ENCODE measurements at places on chromosomes 6 and 20.

- DNase-seq: peak; percentile 54
These were observed 161.1 kb downstream of the DLL1 start for GRCh38 chr6:170129691-170130171.

DNA sequence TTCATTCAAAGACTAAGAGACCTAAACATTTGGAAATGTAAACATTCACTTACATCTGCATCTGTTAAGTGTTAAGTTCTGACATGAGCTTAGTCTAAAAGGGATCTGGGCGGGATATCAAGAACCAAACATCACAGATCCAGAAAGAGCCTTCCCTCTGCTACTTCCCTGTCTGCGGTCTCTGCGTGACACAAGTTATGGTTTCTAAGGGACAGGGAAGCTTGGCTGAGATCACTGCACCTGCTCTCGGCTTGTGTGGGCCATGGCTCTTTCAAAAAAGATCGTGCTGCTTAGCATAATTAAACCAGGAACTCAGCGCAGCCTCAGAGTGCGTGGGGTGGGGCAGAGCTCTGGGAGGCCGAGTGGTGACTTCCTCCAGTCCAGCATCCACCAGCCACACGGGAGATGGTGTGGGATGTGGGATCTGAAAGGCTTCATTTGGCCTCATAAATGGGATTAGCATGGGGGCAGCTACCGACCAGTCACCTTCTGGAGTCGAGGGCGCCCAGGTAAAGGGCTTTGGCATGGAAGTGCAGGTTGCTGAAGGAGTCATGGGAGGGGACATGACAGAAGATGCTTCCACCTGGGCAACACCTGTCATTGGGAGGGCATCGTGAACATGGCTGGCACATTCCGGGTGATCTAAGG is 16.7 kb upstream of the RAMACL start:
- DNase-seq: no peak

GRCh38 chr6:3566812-3567211 is 110.0 kb upstream of the SLC22A23 start:
- DNase-seq: no peak

GRCh38 chr20:19735446-19735845 is 22.6 kb upstream of the RIN2 start:
- DNase-seq: no peak

DNA sequence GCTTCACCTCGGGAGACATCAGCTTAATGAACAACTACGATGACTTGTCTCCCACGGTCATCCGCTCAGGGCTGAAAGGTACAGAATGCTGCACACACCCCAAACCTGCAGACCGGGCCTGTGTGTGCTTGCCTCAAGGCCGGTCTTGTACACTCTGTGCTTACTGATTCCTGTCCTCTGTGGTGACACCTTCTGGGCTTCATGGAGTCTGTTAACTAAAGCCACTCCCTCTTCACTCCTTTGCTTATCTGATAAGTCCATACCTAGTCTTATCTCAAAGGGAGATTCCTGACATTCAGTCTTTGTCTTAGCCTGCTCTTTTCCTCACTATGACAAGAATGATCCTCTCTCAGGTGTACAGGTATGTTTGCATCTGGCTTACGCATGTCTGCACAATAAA is 107.7 kb upstream of the TMEM181 start:
- no peak for DNase-seq

- DNase-seq: no peak
These were observed 102.1 kb upstream of the CEP162 start for GRCh38 chr6:84329516-84329915.

GRCh38 chr20:11067359-11067758 is 393.6 kb upstream of the JAG1 start:
- no peak for DNase-seq

- no peak for DNase-seq
These were observed 901 bp downstream of the KCNK15 start for GRCh38 chr20:44746367-44747165.

- no peak for DNase-seq
These were observed 10.3 kb upstream of the TAAR9 start for GRCh38 chr6:132527791-132528190.

GRCh38 chr6:139173172-139173571 is 38.3 kb downstream of the HECA start:
- DNase-seq: no peak

GRCh38 chr6:132058975-132059374 is 107.8 kb upstream of the CCN2 start:
- no peak for DNase-seq

DNA sequence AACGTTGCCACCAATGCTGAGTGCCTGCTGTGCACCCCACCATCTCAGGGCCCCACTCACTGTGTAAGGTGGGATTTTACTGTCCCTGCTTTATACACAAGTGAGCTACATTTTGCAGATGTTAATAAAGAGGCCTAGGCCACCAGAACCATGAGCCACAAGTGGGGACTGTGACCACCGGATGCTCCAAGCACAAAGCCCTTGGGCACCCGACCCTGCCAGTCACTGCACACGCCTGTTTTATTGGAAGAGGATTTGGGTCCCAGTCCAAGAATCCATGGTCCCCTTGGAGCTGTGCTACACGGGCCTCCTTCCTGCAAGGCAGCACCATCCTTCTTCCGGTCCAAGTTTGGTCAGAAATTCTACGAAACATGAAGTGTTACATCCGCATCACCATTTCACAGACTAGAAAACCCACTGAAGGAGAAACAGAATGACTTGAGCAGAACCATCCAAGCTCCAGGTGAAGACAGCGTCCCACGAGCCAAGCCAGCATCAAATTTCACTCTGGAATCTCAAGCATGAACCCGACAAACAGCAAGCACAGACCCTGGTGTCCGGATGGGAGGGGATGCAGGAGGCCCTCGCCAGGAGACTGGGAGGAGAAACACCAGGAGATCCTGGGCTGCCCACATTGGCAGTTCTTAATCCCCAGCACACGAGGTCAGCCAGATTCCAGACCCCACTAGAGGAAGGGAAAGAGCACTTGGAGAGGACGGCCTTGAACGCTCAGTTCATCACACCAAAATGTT is 226.9 kb downstream of the DLL1 start:
- DNase-seq: no peak

DNA sequence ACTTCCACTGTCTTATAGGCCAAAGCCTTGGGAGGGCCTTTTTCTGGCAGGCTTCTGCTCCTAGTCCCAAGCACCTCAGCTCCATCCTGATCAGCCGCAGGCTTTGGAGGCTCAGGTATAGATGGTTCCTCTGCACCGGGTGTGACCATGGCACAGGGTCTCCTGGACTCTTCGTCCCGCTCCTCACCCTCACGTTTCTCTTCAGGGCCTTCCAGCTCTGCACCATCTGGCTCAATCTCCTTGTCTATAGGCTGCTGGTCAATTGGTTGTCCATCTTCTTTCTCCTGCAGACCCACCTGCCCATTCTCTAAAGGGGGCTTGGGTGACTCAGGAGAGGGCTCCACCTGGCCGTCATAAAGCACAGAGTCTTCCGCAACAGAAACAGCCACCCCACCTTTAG is 37.0 kb downstream of the BFSP1 start:
- no peak for DNase-seq

- no peak for DNase-seq
These were observed 2.3 kb downstream of the SIRPA start for GRCh38 chr20:1897541-1897940.

- no peak for DNase-seq
These were observed 83.5 kb upstream of the CCN6 start for GRCh38 chr6:111970426-111970825.

DNA sequence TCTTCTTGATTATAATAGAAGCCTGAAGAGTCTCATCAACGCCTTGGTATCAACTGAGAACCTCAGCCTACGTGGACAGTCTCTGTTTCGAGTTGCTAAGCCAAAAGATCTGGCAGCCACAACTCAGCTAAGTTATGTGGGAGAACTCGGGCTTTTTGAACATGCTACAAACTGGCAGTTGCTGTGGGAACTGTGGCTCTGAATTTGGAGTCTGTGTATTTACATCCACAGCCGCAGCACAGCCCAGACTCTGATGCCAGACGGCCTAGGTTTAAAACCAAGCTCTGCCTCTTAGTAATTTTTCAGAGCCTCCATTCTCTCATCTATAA is 35.8 kb downstream of the RIPOR2 start:
- DNase-seq: no peak

DNA sequence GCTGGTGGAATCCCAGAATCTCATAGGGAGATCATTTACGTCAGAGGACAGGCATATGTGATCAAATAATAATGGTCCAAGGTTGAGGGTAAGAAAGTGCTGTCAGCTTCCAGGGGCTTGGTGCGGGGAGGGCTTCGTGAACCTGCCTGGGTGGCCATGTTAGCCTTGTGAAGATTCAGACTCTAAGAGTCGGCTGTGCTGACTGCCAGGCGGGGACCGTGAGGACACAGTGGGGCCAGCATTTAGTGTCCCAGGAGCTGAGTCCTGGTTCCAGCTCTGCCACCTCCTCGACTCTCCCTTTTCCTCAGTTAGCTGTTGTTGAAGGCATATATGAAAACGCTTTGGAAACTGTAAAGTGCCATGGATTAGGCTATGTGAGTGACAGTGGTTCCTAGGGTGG is 33.5 kb downstream of the VSTM2L start:
- no peak for DNase-seq

GRCh38 chr6:159358562-159358961 is 189.4 kb downstream of the FNDC1 start:
- no peak for DNase-seq

- no peak for DNase-seq
These were observed 81.9 kb downstream of the SIM1 start for GRCh38 chr6:100382767-100383195.

DNA sequence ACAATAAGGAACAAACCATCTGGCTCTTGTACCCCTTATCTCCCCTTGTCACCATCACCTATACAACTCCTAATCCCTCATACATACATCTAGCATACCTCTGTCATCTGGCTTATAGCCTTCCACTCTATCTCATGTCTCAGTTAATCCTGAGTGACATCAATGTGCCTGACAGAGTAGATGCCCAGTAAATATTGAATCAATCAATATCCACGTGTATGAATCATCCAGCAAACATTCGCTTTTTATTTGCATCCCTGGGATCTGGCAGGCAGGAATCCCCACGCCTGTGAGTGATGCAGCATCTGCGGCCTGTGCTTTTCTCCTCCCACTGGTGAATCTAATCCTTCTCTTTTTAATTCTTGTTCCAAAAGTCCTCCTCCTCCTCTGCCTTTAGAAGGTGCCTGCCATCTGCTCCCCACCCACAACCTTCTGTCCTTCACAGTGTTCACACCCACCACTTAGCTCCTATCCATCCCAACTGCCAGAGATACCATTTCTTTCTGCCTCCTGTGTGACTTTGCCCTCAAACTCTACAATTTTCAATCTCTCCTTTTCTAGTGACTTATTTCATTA is 37.6 kb downstream of the ZNF391 start:
- DNase-seq: no peak

- DNase-seq: no peak
These were observed 87.5 kb downstream of the DACT2 start for GRCh38 chr6:168232062-168232461.
